ENCODE measurements at places on chromosomes 1 and 21.

GRCh38 chr1:175865041-175865766 lies 121.8 kb upstream of the TNR start:
- no peak for DNase-seq

GRCh38 chr21:43343992-43344886 lies 82.7 kb downstream of the SIK1 start:
- no peak for DNase-seq

DNA sequence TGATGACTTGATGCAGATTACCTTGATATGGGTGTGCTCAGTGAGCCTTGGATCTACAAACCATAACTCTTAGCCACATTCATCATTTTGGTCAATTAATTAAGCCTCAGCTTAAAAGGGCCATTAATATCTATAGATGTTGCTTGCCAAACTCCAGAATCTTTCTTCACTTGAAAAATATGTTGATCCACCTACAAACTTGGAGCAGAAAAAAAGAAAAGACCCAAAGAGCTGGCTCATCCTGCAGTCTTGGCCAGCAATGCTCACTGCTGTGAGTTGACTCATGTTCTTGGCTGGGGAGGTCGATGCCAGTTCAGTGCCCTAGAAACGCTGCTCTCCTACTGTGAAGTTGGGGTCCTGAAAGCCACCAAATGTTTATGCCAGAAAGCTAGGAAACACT lies 75.4 kb downstream of the DPT start:
- no peak for DNase-seq

GRCh38 chr1:116580446-116581322 lies 9.9 kb upstream of the CD58 start:
- no peak for DNase-seq

GRCh38 chr1:61569303-61569621 lies 155.7 kb downstream of the TM2D1 start:
- no peak for DNase-seq

DNA sequence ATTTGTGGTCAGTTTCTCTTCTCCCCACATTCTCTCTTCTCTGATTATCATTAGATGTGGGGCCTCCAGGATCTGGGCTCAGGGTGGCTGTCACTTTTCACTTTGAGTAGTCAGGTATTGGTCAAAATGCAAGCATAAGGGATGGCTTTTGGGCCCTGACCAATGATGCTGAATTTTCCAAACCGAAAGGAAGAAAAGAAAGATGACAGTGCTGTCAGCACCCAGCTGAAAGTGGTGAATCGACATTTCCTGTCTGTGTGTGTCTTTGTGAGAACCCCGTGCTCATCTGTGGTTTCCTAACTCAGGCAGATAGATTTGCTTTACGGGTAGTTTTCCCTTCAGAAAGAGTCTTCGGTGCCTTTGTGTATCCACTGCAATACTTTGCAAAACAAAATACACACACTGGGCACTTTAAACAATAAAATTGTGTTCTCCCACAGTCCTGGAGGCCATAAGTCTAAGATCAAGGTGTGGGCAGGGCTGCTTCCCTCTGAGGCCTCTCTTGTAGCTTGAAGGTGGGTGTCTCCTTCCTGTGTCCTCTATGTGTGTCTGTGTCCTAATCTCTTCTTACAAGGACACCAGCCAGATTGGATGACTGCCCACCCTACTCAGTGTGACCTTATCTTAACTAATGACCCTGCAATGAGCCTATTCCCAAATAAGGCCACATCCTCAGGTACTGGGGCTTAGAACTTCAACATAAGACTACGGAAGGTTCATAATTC lies 274.8 kb upstream of the AJAP1 start:
- DNase-seq, result no peak

GRCh38 chr21:34892209-34892608 lies 156.9 kb downstream of the RUNX1 start:
- no peak for DNase-seq

- DNase-seq, result no peak
Observed at GRCh38 chr1:186104459-186104858, 270.6 kb downstream of the TPR start.

GRCh38 chr1:102896286-102896685 lies 212.0 kb downstream of the COL11A1 start:
- DNase-seq, result no peak

DNA sequence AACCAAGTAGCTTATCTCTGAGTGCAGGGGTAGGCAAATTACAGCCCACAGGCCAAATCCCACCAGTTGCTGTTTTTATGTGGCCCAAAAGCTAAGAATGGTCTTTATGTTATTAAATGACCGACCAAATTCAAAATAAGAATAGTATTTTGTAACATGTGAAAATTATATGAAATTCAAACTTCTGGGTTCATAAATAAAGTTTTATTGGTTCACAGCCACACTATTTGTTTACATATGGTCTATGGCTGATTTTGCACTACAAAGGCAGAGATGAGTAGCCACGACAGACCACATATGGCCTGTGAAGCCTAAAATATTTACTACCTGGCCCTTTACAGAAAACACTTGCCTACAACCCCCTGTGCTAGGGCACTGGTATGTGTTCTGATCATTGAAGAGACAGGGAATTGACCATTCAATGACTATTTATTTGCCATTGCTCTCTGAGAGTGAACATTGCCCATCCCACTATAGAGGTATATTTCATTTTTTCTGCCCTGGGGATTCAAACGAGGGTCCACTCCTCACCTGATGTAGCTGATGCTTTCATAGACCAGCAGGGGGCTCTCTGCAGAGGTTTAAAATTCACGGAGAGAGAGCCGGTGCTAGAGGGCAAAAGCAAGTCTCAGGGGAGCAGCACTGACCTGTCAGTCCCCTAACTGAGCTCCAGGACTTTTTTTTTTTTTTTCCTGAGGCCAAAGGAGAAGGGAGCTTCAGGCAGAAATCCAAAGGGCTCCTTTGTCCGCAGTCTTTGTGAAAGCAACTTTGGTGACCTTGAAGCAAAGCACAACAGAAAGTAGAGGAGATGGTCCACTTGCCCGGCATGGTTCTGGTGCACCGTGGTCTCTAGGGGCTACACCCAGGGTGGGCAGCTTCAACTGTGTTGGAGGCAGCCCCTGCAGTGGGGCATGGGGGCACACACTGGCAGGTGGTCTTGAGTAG lies 7.3 kb upstream of the GNL2 start:
- DNase-seq, result no peak

GRCh38 chr1:115317101-115318012 lies 20.7 kb downstream of the NGF start:
- DNase-seq, result no peak

Measured in activated CD4-positive, alpha-beta T cell treated with anti-CD3 and anti-CD28 coated beads, Interleukin-2, amount 50 U/mL, for 24 hours (primary cell).